ENCODE measurements at places on chromosomes 6 and 20.

- DNase-seq, result no peak
Observed at GRCh38 chr6:113447088-113447831, 409.9 kb upstream of the MARCKS start.

- no peak for DNase-seq
Observed at GRCh38 chr6:145368075-145368474, 367.2 kb downstream of the EPM2A start.

GRCh38 chr6:37303091-37303660, 45.2 kb upstream of the TMEM217 start:
- no peak for DNase-seq

- peak; percentile 45 for DNase-seq
Observed at GRCh38 chr6:5521322-5521721, 260.0 kb downstream of the FARS2 start.

GRCh38 chr20:54292185-54292584, 84.3 kb downstream of the PFDN4 start:
- DNase-seq, result no peak

- no peak for DNase-seq
Observed at GRCh38 chr6:66849843-66850242, 1142.8 kb upstream of the EYS start.

DNA sequence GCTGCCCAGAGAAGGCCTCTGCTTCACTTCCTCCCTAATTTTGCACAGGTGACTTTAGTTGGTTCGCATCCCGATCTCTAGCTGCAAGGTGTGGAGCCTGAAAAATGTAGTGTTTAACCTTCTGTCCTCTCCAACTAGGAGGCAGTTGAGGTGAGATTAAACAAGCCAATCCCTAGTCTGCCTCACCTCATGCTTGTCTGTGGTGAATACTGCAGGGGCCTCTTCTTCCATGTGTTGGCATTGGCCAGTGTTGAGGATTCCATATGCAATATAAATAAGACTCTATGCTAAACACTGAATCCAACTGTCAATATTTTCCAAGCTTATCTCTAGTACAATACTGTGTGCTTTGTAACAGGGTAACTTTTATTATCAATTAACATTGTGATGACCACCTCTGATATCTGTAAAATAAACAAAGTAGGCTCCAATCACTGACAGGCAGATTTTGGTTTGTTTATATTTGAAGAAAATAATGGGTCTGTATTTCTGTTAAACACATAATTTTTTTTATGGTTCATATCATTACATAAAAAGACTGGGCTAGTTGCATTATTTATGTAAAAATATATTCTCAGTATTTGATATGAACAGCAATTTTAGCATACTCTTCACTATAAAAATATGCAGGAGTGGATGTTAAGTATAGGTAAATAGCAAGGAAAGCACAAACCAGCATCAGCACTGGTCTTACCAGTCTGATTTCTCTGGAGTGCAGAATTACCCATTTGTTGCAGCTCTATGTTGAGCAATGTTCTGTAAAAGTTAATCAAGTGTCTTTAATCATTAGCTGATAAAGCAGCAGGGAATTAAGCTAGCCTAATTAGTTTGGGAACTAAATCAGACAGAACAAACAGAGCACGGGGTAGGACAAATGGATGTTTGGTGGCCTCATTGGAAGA, 74.0 kb downstream of the ANKRD6 start:
- DNase-seq, result no peak

GRCh38 chr6:5766260-5766659, 240.5 kb downstream of the NRN1 start:
- DNase-seq, result no peak

DNA sequence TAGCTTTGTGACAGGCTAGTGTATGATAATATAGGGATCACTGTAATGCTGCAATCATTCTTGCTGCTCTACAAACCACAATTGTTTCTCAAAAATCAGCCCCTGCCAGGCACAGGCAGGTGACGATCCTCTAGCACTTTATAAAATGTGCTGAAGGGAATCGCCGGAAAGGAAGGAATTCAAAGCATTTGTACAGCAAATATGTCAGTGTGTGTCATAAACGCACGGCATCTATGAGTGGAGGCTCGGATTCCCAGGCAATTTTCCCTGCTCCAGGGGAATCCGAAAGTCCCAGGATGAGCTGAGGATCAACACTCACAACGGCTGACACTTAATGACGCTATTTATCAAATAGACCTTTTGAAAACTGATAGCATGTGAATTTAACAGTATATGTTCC, 1.4 kb downstream of the PHACTR1 start:
- DNase-seq, result no peak

- DNase-seq, result no peak
Observed at GRCh38 chr6:34466242-34467185, 638 bp downstream of the PACSIN1 start.

GRCh38 chr20:54069501-54069971, 858 bp downstream of the BCAS1 start:
- DNase-seq, result no peak

DNA sequence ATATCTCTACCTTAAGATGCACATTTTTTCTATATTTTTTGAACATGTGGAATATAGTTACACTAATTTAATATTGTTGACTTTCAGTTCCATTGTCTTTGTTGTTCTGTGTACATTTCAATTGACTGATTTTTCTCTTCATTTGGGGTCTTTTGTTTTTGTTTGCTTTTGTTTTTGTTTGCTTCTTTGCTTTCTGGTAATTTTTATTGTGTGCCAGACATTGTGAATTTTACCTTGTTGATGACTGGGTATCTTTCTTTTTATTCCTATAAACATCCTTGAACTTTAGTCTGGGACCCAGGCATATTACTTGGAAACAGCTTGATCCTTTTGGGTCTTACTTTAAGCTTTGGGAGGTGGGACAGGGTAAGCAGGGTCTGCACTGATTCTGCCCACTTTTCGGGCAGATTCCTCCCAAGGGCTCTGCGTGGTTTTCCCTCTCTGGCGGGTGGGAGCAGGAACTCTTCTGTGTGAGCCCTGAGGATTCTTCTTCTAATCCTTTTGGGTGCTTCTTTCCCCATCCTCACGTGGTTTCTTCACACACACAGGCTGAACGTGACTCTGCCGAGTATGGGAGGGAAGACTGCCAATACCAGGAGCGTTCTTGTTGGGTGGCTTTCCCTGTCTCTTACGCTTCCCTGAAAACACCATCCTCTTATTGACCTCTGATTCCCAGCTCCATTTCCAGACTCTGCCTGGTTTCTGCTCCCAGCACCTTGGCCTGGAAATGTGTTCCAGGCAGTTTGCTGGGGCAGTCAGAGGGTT, 200.5 kb downstream of the ARID1B start:
- peak; percentile 29 for DNase-seq

DNA sequence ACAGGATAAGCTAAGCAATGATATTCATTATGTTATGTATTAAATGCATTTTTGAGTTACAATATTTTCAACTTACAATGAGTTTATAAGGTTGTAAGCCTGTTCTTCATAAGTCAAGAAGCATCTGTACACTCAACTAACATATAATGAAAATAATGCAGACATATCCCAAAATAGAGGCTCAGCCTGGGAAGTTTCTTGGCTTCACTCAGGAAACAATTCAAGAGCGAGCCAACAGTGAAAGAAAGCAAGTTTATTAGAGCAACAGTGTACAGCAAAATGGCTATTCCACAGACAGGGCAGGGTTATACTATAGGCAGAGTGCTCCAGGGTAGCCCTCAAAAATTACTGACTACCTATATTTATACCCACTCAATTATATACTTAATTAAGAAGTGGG, 1581.8 kb downstream of the HACE1 start:
- DNase-seq, result no peak

- DNase-seq, result no peak
Observed at GRCh38 chr6:10719296-10719963, 3.4 kb upstream of the TMEM14C start.

- no peak for DNase-seq
Observed at GRCh38 chr20:5315807-5316187, 957 bp downstream of the PROKR2 start.

GRCh38 chr20:45968081-45968671, 3.8 kb downstream of the ZNF335 start:
- no peak for DNase-seq

DNA sequence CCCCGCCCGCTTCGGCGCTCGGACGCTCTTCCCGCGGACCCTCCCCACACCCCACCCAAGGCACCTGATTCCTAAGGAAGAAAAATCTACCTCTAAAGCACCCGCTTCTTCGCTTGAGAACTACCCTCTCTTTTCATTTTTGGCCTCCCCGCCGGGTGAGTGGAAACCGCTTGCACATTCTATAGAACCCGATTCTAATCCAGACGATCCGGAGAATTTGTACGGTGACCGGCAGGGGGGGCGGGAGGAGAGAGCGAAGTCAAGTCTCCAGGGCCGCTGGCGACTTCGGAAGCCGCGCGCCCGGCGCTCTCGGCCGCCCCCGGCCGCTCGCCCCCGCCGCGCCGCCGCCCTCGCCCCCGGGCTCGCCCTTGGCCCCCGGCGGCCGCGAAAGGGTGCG, at the start of gene RBM24:
Gene RBM24, plus strand, starts transcription at position 262 of the 397 bp plus-strand sequence. CDS start 221 bp downstream, outside the sequence.
- DNase-seq, result peak; percentile 4

DNA sequence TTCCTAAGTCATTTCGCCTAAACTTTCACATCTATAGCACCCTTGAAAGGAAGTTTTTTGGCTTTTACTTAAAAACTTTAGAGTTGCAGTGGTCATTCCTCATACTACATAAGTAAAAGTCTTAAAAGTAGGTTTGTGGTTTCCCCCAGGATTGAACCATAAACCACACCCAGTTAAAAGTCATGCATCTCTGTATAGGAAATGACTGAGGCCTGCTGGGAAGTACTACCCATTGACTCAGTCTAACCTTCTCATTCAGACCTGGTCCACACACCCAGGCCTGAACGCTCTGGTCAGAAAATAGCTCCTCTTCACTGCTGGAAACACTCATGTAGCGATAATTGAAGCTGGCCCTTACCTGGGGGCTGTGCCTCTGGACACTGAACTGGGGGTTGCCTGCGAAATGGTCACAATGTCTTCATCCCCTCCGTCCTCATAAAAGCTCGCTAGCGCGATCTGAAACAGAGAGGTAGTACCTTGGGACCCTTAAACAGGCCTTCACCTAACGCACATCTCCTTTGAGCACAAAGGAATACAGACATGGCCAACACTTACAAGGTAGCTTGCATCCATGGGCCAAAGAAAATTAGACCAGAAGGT, 2.6 kb downstream of the NSFL1C start:
- no peak for DNase-seq

DNA sequence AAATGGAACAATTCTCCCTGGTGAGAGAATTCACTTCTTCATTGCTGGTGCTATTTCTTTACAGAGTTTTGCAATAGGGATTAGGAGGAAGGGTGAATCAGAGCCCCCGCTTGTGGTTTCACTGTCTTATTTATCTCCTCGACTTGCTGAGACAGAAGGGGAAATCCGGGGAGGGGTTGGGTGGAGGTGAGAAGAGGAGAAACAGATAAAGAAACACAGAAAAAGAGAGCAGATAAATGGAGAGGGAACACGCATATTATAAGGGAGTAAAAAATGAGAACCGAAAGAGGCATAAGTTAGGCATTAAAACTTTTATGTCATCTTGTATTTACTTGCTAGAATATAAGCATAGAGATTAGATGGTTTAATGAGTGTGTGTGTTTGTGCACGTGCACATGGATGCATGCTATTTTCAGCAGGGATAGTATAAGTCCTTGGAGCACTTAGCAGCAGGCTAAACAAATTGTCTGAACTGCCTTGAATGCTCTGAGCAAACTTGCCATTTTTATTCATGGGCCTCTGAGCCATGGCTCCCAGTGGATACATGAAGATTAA, 105.0 kb downstream of the OLIG3 start:
- no peak for DNase-seq

DNA sequence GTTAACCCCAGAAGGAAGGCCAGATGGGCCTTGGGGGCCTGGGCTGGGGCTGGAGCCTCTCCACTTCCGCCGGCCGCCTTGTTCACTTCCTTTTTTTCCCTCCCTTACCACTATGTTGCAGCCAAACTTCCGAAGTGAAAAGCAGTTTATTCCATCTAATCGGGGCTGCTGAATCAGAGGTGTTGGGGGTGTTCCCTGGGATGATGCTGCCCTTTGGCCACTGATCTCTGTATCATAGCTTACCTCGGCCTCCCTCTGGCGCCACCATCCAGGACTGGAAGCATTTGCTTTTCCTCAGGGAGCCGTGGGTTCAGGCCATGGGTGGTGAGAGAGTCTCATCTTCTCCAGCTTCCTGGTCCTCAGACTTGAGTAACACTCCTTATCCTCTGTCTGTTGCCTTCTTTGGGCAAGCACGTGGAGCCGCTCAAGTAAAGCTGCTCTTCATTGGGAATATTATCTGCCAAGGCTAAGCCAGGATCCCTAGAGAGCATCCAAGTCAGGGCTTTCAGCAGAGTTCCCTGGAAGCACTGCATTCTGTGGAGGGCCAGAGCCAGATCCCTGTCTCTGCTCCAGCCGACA, 39.6 kb downstream of the SLX4IP start:
- no peak for DNase-seq

- DNase-seq, result no peak
Observed at GRCh38 chr20:25706793-25707192, 10.1 kb upstream of the ZNF337 start.

GRCh38 chr20:22342410-22342809, 242.0 kb downstream of the FOXA2 start:
- DNase-seq, result no peak

DNA sequence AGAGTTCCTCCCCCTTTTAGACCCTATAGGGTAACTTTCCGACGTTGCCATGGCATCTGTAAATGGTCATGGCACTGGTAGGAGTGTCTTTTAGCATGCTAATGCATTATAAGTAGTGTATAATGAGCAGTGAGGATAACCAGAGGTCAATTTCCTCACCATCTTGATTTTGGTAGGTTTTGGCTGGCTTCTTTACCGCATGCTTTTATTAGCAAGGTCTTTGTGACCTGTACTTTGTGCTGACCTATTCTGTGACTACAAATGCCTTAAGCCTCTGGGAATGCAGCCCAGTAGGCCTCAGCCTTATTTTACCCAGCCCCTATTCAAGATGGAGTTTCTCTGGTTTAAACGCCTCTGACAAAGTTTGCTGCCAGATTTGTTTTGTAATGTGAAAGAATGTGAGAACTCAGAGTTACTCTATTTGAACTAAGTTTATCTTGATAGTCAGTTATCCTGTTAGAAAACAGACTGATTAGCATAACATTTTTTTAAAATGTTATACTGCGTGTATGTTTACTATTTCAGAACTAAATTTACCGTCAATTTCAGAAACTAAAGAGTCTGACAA, 111.3 kb upstream of the PRSS16 start:
- DNase-seq, result no peak

- DNase-seq, result no peak
Observed at GRCh38 chr6:31270788-31271640, 878 bp downstream of the HLA-C start.

- DNase-seq, result no peak
Observed at GRCh38 chr6:8837343-8837742, 402.0 kb upstream of the SLC35B3 start.
